IgD-negative memory B cell (primary cell): ENCODE measurements at places on chromosomes 1 and 21. TPM values are rescaled to one million over a fixed set of nuclear protein-coding genes. Genes with fewer than 3 reads are reported as not detected.

The DIRAS3 gene
- not detected for polyA plus RNA-seq

The PDZK1 gene
- polyA plus RNA-seq: 0.30 TPM

The CFAP107 gene
- not detected for polyA plus RNA-seq

The LINGO4 gene
- polyA plus RNA-seq: not detected

The AGRN gene
- 0.05 TPM for polyA plus RNA-seq

The PLA2G4A gene
- 0.09 TPM for polyA plus RNA-seq

The KCNN3 gene
- polyA plus RNA-seq: 0.88 TPM

The S100PBP gene
- 10.7 TPM for polyA plus RNA-seq

The ITSN1 gene
- polyA plus RNA-seq: 0.01 TPM

The GLMP gene
- polyA plus RNA-seq: 11.5 TPM

The TXNIP gene
- 3,579 TPM for polyA plus RNA-seq

The NUP210L gene
- not detected for polyA plus RNA-seq

The OR2C3 gene
- polyA plus RNA-seq: not detected

The AADACL3 gene
- not detected for polyA plus RNA-seq

The NKAIN1 gene
- polyA plus RNA-seq: not detected

The PPFIA4 gene
- polyA plus RNA-seq: not detected

The SPATA45 gene
- polyA plus RNA-seq: 0.80 TPM

The GBP1 gene
- polyA plus RNA-seq: 9.3 TPM

The OLFML2B gene
- not detected for polyA plus RNA-seq

The BCL10 gene
- 47.0 TPM for polyA plus RNA-seq

The APCS gene
- polyA plus RNA-seq: not detected

The TDRD5 gene
- polyA plus RNA-seq: not detected

The PLEKHN1 gene
- polyA plus RNA-seq: 0.14 TPM

The SHISA4 gene
- polyA plus RNA-seq: 0.16 TPM

The DPT gene
- polyA plus RNA-seq: not detected

The TPTE gene
- polyA plus RNA-seq: not detected

The GJB5 gene
- polyA plus RNA-seq: not detected

The MCOLN2 gene
- polyA plus RNA-seq: 12.4 TPM

The CYP4B1 gene
- polyA plus RNA-seq: not detected

The TEKT2 gene
- polyA plus RNA-seq: not detected

The CHIT1 gene
- 0.75 TPM for polyA plus RNA-seq

The MARCKSL1 gene
- 219 TPM for polyA plus RNA-seq

The CELA3A gene
- not detected for polyA plus RNA-seq
